Kidney capillary endothelial cell (primary cell): ENCODE measurements at places on chromosomes 6 and 20.
A peak's percentile ranks its signal among the peaks of the same experiment; 100 is the strongest.

GRCh38 chr6:159017757-159018559 lies 18.0 kb upstream of the RSPH3 start:
- no peak for DNase-seq

DNA sequence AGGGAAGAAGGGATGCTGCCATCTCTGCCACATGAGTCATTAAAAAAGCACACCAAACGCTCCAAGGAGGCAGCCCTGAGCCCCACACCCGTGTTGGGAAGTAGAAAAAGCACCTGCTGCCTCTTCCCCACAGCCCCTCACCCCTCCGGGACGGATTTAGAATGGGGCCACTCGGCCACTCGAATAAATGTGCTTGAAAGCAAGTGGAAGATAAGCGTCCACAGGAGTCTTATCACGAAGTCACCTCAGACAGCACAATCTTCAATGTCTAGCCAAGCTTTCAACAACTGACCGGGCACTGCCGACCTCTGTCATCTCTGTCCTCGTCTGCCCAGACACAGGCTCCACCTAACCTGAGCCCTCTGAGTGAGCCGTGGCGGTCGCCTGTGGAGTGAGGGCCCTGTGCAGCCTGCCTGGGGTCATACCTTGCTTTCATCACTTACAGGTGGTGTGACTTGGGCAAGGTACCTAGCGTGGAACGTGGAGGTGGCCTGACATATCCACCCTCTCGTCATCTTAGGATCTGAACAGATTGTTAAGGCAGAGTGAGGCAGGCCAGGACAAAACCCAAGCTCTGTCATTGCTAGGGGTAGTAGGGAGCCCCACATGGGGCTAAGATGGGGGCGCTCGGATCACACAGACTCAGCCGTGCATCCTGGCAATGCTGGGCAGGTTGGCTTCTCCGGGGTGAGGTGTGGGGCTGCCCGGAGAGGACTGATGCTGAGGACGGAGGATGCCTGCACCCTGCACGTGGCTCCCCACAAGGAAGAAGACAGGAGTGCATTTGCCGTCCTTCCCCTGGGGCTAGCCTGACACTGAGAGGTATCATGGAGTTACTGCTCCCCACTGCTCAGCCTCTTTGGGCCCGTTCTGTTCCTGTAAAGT lies 34.8 kb downstream of the PSMG4 start:
- DNase-seq, result no peak

DNA sequence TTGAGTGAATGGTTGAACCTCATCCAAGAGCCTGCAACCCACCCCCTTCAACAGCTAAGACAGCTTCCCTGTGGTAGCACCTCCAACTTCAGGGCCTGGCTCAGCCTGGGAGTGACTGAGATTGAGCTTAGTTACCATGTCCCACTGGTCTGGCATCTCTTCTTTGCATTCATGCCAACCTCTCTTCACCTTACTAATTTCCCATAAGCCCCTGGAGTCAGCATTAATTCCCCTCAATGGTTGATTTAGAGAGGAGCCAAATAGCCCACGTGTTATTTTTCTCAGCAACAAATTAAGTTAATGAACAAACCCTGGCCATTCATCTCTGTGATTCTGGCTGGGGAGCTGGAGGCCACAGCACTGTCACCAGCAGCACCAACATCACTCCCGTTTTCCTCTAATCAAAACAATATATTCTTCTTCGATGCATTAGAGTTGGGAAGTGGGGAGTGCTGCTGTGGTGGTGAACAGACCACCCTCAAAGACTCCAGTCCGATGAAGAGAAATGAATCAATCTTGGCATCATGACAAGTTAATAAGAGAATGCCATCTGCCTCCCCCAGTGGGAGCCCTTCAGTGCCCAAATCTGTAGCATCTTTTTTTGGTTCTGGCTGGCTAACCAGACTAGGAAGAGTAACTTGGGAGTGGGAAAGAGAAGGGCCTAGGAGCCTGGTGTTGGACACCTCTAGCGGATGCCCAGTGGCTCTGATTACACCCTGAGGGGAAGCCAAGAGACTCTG lies 316.9 kb upstream of the RNF24 start:
- DNase-seq, result no peak

- DNase-seq, result no peak
Measured at GRCh38 chr6:95784869-95785268, 207.5 kb downstream of the MANEA start.

GRCh38 chr6:158061361-158061708 lies 79.7 kb downstream of the SYNJ2 start:
- no peak for DNase-seq

- no peak for DNase-seq
Measured at GRCh38 chr6:56760842-56761241, 118.2 kb upstream of the DST start.

GRCh38 chr6:91149246-91149955 lies 562.5 kb upstream of the MAP3K7 start:
- no peak for DNase-seq

DNA sequence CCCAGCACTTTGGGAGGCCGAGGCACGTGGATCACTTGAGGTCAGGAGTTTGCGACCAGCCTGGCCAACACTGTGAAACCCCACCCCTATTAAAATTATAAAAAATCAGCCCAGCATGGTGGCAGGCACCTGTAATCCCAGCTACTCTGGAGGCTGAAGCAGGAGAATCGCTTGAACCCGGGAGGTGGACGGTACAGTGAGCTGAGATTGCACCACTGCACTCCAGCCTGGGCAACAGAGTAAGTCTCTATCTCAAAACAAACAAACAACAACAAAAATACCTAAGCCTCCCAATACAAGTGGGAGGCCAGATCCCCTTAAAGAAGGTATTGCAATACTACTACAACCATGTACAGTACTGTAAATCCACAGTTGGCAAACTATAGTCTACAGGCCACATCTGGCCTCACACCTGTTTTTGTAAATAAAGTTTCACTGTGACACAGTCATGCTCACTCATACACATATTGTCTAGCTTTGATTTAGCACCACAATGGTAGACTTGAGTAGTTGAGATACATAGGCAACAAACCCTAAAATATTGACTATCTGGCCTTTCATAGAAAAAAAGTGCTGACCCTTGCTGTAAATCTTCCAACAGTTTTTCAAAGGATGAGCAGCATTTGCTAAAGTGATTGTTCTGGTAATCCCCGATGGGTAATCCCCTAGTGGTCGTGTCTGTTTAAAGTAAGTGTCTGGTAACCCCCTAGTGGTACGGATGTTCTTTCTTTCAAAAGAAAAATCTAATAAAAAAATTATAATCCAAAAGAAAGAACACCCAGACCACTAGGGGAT lies 202.0 kb downstream of the RNGTT start:
- DNase-seq, result no peak

- DNase-seq, result no peak
Measured at GRCh38 chr6:72955666-72956065, 269.6 kb downstream of the KHDC1L start.

DNA sequence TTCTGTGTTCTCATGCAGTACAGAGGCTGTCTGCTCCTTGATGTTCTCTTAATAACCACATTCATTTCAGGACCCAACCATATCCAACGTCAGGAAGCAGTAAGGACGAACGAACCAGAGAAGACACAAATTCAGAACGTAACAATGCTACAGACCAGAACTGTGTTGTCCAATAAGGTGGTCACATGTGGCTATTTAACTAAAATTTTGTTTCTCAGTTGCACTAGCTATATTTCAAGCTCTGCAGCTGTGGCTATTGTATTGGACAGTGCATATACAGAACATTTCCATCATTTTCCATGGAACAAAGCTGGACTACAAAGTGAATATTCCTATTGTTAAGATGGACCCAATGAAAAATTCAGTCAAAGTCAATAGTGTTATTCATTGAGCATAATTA lies 27.0 kb downstream of the MAP7 start:
- DNase-seq, result no peak

DNA sequence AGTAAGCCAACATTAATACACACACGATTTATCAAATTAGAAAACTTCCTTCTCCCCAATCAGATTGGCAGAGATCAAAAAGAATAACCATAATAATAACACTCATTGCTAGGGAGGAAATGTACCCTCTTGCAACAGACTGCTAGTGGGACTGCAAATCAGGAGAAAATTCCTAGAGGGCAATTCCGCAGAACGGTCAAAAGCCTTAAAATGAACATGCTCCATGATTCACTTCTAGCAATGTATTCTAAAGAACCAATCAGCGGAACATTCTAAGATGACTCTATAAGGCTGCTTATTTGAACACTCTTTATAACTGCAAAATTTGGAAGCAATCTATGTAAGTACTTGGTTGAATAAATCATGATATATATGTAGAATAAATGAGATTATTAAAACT lies 8.5 kb upstream of the DACT2 start:
- DNase-seq, result no peak

DNA sequence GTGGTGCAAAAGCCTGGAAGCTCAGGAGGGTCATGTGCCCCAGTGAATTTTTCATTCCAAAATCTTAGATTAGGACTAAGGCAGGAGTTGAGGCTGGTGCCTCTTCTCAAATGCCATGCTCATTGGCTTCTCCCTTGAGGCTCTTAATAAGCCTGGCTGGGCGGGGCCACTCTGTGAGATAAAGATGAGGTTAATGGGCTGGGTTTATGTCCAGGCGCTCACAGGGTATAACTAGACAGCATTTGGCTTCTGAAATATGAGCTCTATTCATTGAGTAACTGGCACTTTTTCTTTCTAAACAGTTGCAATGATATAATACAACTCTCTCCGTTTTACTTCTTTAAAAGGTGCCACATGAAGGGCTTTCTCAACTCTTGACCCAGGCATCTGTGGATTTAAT lies 156.3 kb downstream of the SCML4 start:
- DNase-seq, result no peak

- no peak for DNase-seq
Measured at GRCh38 chr6:168658059-168658458, 217.1 kb downstream of the SMOC2 start.

DNA sequence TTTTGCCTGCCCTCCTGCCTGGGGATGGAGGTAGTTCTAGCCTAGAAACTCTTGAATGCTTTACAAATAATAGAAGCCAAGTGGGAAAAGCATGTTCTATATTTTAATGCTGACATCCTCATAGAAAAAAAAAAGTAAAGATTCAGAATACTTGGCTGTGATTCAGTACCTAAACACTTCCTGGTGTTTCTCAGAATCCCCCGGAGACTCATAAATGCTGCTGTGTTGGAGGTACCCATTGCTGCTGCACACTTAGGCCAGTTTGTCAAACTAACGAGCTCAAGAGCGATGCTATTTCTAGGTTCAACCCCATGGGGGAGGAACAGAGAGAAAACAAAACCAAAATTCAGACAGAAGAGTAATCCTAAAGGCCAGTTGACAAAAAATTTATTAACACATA lies 38.8 kb upstream of the ZFP64 start:
- DNase-seq, result peak; percentile 79

- DNase-seq, result no peak
Measured at GRCh38 chr20:10300582-10301446, 82.2 kb downstream of the SNAP25 start.

GRCh38 chr20:48819821-48820648 lies 7.8 kb downstream of the PREX1 start:
- no peak for DNase-seq

GRCh38 chr6:142355520-142356174 lies 53.8 kb downstream of the ADGRG6 start:
- DNase-seq, result no peak

DNA sequence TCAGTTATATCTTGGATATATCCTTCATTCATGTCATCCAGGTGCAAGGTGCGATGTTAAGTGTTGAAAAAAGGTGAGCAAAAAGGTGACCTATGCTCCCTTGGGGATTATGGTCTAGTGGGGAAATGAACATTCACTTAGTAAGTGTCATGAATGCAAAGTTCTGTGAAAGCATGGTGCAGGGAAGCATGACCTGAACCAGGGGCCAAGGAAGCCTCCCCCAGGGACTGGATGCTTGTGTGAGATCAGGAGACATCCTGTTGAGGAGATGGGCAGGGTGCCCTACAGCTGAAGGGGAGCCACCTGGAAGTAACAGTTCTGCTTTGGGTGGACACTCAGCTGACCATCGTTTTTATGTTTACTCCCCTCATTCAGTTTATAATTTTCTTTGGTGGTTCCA lies 179.5 kb downstream of the SYNDIG1 start:
- no peak for DNase-seq

DNA sequence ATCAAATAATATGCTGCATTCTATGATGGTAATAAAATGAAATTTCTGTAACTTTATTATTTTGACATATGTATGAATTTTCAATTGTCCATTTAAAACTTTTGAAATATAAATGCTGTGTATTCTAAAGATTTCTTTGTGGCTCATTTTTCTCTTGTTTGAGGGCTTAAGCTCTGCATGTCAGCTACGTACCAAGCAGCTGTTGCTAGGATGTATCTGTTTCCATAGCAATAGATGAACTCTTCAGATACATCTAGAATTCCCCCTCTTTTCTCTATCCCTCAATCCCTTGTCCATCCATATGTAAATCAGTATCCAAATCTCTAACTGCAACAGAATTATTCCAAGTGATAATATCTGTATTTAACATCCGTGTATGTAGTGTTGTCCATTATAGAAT lies 76.5 kb upstream of the OPRM1 start:
- no peak for DNase-seq

GRCh38 chr6:91167846-91168245 lies 581.0 kb upstream of the MAP3K7 start:
- DNase-seq, result no peak

- no peak for DNase-seq
Measured at GRCh38 chr6:98633886-98634285, 200.5 kb upstream of the POU3F2 start.

DNA sequence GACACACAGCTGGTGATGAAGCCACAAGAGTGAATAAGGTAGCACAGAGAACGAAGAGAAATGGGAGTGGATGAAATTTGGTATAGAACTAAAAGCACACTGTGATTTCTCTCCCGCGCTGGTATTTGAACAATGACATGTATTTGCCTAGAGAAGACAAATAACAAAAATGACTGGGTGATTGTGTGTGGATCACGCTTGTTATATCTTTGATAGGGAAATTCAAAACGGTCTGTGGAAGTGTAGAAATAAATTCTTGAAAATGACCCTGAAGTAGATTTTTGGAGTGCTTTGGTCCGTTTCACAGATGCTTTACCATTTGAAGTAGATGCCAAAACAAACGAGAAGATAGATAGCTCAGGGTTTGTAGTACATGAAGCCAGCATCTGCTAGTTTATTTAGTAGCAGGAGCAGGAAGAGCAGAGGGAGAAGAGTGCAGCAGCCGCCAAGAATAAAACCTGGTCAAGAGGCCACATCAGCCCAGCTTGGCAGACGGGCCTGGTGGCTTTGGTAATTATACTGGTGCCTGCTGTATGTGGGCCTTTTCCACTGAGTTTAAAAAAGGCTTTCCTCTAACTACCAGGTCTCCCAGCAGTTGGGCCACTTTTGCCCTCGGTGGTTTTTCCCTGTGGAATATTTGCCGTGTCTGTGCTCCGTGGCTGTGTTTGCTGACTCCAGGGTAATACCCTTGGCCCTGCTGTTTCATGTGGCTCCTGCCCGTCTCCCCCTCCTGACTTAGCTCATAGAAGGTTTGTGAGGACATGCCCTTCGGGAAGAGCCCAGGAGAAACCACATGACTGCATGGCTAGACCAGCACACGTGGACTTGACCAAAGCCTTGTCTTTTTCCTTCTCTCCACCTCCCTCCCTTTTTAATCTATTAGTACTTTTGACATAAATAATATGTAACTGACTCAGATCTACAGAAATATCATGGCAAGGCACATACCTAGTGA lies 294.0 kb downstream of the SOX4 start:
- no peak for DNase-seq

GRCh38 chr6:119256978-119257462 lies 92.5 kb downstream of the MAN1A1 start:
- DNase-seq, result no peak
